ENCODE measurements at places on chromosomes 6 and 20. TPM values are rescaled to one million over a fixed set of nuclear protein-coding genes. Genes with fewer than 3 reads are reported as not detected.

The TXLNB gene
- 0.10 TPM for polyA plus RNA-seq

The BPIFB4 gene
- not detected for polyA plus RNA-seq

The BMP6 gene
- 0.56 TPM for polyA plus RNA-seq

The MEP1A gene
- polyA plus RNA-seq = not detected

The EDN1 gene
- polyA plus RNA-seq = 1.1 TPM

The PRDM13 gene
- 0.08 TPM for polyA plus RNA-seq

The CAGE1 gene
- polyA plus RNA-seq = 0.12 TPM

The UBD gene
- not detected for polyA plus RNA-seq

The PABPC1L gene
- 36.0 TPM for polyA plus RNA-seq

The SDC4 gene
- polyA plus RNA-seq = 28.5 TPM

The BAK1 gene
- 21.9 TPM for polyA plus RNA-seq

The DHX16 gene
- polyA plus RNA-seq = 16.2 TPM

The CST4 gene
- polyA plus RNA-seq = not detected

The PRL gene
- not detected for polyA plus RNA-seq

The TMEM74B gene
- 1.5 TPM for polyA plus RNA-seq

The GJA10 gene
- not detected for polyA plus RNA-seq

The NOX3 gene
- not detected for polyA plus RNA-seq
